ENCODE measurements at places on chromosomes 5 and 9.
A peak's percentile ranks its signal among the peaks of the same experiment; 100 is the strongest.

- no peak for DNase-seq
Measured at GRCh38 chr5:27396998-27397397, 358.6 kb upstream of the CDH9 start.

- peak; percentile 70 for DNase-seq
Measured at GRCh38 chr9:114098021-114098935, 814 bp downstream of the KIF12 start.

GRCh38 chr9:21964925-21965385 lies 29.2 kb downstream of the CDKN2A start:
- no peak for DNase-seq

DNA sequence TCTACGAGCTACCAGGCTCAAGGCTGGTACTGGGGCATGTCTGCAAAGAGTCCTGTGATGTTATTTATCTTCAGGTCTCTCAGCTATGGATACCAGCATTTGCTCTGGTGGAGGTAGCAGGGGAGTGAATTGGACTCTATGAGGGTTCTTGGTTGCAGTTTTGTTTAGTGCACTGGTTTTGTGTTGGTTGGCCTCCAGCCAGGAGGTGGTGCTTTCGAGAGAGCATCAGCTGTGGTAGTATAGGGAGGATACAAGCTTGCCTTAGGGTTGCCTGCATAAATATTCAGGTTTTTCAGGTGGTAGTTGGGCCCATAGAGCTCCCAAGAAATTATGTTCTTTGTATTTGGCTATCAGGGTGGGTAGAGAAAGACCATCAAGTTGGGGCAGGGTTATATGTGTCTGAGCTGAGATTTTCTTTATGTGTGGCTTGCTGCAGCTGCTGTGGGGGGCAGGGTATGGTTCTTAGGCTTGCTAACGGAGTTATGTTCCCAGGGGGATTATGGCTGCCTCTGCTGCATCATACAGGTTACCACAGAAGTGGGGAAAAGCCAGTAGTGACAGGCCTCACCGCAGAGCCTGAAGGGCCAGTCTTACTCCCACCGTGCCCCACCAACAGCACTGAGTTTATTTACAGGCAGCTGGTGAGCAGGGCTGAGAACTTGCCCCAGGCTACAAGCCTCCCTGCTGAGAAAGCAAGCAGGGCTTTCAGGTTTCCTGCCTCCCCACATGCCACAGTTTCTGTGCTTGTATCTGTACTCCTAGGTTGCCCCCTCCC lies 9.7 kb upstream of the RIOK2 start:
- peak; percentile 24 for DNase-seq

- DNase-seq = no peak
Measured at GRCh38 chr5:164893071-164893470, 1387.7 kb downstream of the MAT2B start.

GRCh38 chr5:173866243-173866857 lies 21.8 kb upstream of the CPEB4 start:
- no peak for DNase-seq

DNA sequence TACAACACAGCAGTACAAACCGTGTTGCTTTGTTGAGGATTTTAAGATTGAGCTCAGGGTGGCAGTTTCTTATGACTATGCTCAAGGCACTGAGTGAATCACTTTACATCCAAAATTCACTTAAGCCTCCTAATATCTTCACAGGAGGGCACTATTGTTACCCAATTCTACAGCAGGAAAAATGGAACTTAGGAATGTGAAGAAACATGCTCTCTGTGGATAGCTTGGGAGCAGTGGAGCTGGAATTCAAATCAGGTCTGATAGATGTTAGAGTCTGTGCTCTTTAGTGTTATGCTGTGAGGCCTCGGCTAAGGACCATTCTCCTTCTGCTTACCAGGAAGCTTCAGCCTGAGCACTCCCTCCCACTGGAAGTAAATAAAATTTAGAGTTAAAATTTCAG lies 18.7 kb upstream of the HMHB1 start:
- DNase-seq = no peak

- DNase-seq = no peak
Measured at GRCh38 chr9:133691626-133692363, 46.4 kb downstream of the SARDH start.

GRCh38 chr9:105425816-105426433 lies 21.9 kb upstream of the FSD1L start:
- no peak for DNase-seq

DNA sequence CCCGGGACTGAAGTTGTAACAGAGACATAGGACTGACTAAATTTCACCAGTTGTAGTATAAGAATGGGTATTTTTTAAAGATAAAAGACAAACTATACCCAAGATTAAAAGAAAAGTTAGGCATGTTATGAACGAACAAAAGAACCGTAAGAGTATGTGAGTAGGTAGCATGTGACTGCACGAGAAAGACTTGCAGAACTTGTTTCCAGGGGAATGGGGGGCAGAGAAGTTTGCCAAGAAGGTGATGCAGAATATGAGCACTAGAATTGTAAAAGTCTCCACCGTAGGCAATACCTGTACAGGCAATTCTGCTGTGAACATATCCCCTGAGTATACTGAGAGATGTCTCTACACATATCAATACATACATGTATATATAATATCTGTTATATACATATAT lies 614.7 kb downstream of the PRELID2 start:
- no peak for DNase-seq

GRCh38 chr9:109950710-109951443 lies 170.9 kb downstream of the PALM2AKAP2 start:
- no peak for DNase-seq

DNA sequence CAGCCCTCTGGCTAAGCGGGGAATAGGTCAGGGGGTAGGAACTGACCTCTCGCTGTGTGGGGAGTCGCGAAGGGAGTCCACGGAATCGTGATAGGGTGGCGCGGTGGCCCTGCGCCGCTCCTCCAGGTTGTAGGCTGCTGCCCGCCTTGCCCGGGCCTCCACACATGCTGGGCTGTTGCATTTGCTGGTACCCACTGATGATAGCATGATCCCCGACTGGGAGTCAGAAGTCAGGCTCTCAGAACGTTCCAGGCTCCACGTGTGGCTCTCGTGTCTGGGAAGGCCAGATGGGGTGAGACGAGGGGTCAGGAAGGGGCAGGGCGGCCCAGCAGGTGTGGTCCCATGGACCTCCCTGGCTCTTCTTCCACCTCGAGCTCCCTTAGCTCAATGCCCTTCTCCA lies 56.0 kb downstream of the PSD2 start:
- DNase-seq = no peak

DNA sequence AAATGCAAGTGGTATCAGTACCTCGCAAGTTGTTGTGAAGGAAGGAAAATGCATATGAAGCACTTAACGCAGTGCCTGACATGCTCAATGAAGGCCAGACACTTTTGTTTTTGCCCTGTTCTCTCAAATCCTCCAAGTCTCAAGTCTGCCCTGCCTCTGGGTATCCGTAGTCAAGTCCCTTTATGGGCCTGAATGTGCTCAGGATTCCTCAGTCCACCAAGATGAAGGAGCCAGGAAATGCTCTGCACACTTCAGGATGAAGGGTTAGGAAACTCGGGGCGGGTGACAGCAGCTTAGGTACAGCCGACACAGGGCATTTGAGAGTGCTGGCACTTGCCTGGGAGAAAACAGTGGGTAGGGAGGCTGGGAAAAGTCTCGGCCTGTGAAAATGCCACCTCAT lies 1.4 kb downstream of the ECSCR start:
- no peak for DNase-seq

DNA sequence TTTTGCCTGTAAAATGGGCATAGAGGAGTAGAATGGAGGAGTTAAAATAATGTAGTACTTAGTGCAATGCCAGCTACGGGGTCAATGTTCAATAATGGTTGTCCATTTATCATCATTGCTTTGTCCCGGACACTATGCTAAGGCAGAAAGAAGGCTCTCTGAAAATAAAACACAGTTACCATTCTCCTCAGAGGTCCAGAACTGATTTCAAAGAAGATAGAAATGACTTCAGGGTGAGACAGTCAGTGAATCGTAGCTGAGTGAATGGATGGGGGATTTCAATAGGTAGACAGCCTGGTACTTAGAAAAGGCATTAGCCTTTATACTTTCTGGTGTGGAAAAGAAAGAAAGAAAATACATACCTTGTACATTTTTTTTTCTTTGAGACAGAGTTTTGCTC lies 1.2 kb upstream of the AK3 start:
- no peak for DNase-seq

- DNase-seq = no peak
Measured at GRCh38 chr5:15241216-15241821, 258.7 kb upstream of the FBXL7 start.
